ENCODE measurements at places on chromosomes 2 and 18.

DNA sequence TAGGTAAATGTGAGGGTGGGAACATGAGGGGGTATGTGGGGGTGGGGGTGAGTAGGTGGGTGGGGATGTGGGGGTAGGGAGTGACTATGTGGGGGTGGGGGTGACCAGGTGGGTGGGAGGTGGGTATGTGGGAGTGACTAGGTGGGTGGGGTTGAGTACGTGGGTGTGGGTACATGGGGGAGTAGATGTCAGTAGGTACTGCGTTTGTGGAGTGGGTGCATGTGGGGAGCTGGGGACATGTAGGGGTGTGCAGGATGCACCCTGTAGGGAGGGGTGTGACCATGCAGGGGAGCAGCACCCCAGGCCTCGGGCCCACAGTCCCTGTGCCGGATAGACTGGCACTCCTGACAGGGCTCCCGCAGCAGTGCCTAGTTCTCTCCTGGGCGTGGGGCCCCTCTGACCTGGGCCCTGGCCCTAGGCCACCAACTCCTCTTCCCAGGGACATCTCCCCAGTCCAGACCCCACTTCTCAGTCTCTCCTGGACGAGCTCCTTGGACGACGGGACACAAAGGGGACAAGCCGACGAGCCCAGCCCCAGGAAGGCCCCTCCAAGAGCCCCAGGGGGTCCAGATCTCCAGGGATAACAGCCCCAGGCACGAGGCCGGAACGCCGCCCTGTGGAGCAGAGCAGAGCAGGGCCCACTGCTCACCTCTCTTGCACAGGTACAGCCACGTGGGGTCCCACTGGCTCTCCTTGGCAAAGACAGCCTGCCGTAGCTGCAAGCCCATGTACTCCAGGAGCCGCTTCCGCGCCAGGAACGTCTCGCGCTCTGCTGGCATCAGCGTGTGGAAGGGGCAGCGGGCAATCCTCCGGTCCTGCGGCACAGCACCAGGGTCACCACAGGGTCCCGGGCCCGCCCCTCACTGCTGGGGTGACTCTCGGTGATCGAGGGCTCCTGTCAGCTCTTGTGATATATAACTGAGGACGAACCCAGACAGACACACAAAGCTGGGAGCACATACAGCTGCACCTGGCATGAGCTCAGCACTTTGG is 58.2 kb downstream of the ANKMY1 start:
- no peak for DNase-seq

DNA sequence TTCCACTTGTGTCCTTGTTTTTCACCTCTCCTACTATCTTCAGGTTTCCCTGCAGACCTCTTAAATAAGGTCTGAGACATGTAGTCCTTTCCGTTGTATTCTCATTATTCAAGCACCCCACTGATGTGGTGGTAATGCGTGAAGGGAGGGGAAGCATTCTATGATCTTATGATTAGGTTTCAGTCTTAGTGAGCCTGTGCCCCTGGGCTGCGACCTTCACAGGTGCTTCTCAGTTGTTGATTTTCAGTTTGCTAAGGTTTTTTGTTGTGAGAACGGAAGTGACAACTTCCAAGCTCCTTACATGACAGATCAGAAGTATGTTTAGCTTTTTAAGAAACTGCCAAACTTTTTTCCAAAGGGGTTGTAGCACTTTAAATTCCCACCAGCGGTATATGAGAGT is 41.3 kb downstream of the VPS54 start:
- no peak for DNase-seq

- DNase-seq: no peak
These were observed 504.2 kb downstream of the ARHGAP15 start for GRCh38 chr2:143633419-143633818.

DNA sequence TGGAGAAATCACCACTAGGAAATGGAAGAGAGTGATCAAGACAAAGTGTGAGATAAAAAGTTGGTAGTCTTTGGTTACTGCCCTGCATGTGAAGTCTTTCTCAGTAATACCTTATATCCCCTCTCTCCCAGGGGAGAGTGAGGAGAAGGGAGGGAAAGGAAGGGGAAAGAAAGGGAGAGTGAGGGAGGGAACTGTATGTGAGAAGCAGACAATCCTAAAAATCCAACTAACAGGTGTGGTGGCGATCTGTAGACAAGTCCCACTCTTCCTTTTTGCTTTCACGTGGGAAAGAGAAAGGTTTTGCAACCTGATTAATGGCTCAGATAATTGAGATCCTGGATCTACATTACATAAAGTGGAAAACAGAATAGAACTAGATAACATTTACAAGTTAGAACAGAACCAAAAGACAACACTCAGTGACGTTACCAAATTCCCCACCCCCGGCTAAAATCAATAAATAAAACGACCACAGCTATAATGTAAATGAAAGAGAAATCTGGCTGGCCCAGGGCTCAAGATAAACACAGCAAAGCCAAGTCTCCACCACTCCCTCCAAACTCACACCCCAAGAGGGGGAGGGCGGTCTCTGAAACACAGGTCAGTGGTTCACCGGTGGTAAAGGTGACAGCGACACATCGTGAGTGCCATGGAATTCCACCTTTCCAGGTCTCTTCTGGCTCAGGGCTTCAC is 10.0 kb upstream of the APCDD1 start:
- DNase-seq: no peak

- no peak for DNase-seq
These were observed 42.3 kb downstream of the SPRED2 start for GRCh38 chr2:65390134-65390533.

DNA sequence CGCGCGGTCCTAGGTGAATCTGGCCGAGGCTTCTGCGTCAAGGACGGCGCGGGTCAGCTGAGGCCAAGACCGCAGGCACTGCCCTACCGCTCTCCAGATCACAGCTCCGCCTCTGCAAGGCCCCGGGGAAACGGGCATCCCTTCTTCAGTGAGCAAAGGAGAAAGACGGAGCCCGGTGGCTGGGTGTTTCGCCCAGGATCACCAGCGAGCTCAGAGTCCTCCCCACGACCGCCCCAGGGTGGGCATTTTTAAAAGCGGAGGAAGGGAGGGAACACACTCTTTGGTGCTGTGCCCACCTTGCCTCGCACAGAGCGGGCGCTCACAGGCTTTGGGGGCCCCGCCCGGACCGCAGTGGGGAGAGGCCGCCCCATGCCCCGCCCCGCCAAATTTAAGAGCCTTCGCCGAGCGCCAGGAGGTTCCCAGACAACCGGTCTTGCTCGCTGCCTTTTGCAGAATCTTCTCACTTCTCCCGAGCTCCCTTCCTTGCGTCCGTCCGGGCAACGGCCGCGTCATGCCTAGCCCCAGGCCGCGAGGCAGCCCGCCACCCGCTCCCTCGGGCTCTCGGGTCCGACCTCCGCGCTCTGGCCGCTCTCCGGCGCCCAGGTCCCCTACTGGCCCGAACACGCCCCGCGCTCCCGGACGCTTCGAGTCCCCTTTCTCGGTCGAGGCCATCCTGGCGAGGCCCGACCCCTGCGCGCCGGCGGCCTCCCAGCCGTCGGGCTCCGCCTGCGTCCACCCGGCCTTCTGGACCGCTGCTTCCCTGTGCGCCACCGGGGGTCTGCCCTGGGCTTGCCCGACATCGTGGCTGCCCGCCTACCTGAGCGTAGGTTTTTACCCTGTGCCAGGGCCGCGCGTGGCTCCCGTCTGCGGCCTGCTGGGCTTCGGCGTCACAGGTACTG is at the start of gene NOTO:
Gene NOTO (plus strand): TSS at position 419 of the 899 bp plus-strand sequence. CDS start 93 bp downstream, at position 512.
- no peak for DNase-seq

DNA sequence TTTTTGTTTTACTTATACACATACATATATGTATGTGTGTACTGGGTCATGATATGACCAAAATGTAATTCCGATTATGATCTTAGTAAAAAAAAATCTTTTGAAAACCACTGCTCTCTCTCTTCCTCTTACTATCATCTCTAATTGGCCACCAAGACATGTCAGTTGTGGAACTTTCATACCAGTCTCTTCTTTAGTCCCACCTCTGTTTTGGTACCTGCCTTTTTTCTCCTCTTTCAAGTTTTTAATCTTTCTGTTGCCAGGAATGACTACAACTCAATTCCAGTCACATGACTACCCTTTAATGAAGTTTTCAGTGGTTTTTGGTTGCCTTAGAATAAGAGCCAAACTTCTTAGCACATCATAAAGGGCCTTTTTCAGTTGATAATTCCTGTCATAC is 17.1 kb downstream of the RBM44 start:
- no peak for DNase-seq

DNA sequence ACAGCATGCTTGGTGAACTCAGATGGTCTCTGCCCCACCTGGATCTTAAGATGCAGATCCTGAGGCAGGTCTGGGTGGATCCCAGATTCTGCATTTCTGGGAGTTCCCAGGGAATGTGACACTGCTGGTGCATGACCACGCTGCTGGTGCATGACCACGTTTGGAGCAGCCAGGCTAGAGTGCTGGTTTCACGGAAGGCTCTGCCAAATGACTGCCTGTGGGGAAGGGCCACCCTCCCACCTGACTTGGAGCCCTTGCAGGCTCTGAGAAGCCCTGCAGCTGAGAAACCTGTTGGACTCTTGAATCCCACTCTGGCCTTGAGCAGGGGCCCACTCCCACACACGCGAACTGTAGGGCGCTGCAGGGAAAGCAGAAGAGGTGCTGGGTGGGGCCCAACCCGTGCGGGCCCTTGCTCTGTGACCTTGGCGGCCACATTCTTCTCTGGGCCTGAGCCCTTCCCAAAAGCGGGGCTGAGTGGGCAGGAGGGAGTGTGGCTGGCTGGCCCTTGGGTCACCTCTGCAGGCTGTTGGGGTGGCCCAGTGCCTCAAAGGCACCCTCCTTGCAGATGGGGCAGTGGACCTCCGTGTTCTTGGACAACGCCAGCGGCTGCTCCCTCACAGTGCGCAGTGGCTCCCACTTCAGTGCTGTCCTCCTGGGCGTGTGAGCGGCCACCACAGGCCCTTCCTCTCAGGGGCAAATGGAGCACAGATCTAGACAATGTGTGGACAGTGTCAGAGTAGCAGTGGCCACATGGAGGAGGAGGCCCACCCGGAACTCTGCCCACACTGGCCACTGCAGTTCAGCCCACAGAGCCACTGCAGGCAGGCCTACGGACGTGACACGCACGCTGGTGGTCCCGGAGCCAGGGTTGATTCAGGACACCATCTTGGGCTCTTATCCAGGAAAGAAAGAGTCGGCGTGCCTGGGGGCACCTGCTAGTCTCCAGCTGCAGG is 7.9 kb downstream of the ERFE start:
- no peak for DNase-seq

GRCh38 chr2:226707499-226707898 is 92.1 kb downstream of the IRS1 start:
- no peak for DNase-seq

GRCh38 chr2:65504814-65505697 is 72.7 kb upstream of the SPRED2 start:
- DNase-seq: no peak

DNA sequence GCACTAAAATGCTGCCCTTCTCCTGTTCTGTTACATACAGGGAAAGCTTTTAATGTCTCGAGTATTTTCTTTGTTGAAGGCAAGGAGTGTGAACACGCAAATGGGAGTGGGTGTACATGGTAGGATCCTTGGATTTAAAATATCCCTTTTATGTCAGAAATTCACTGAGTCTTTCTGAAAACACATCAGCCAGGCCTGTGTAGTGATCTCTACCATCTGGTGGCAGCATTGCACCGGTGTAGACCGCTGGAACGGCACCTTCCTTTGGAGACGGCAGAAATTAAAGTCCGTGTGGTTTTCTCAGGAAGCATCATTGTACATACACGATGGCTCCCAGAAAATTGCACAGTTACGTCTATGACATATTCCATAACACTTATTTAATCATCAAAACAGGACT is 515.8 kb downstream of the GALR1 start:
- DNase-seq: no peak

- no peak for DNase-seq
These were observed 98.6 kb downstream of the CPO start for GRCh38 chr2:207037896-207038295.

Measured in activated CD8-positive, alpha-beta memory T cell treated with anti-CD3 and anti-CD28 coated beads for 4 hours (primary cell).